ENCODE measurements at places on chromosomes 3 and 15.
A peak's percentile ranks its signal among the peaks of the same experiment; 100 is the strongest.

DNA sequence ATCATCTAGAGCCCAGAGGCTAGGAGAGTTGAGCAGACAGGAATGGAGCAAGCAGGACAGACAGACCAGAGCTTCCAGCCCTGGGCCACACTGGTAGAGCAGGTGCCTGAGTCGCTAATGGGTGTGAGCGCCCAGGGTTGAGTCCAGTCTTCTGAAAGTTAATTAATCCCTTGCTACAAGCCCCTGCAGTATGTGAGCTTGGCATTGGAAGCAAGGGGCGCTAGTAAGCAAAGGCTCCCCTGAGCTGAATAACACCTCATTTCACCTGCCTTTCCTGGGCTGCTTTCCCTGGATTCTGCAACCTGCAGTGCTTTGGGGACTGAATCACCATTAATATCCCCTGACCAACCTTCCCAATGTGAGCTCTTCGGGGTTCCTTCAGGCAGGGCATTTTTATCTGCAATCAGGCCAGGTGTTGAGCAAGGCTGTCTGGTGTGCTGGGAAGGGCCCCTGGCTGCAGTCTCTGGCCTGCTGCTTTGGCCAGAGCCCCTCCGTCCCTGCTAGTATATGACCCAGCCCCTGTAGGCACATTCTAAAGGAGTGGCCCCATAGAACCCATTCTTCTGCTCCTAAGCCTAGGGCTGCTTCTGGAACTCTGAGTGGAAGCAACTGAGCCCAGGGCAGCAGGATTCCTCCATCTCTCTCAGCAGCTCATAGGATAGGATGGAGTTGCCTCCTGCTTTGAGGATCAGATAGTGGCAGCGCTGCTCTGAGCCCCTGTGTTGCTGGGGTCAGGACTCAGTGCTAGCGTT, 45.1 kb upstream of the EPHB1 start:
- no peaks in the 10 kb centered on the region for H3K27me3 ChIP-seq
- H3K36me3 ChIP-seq, result no peaks in the 10 kb centered on the region
- H3K4me1 ChIP-seq, result no peaks in the 10 kb centered on the region
- H3K27ac ChIP-seq, result no peak overlapping the region
- DNase-seq, result no peak
- no peak overlapping the region for H3K4me3 ChIP-seq

DNA sequence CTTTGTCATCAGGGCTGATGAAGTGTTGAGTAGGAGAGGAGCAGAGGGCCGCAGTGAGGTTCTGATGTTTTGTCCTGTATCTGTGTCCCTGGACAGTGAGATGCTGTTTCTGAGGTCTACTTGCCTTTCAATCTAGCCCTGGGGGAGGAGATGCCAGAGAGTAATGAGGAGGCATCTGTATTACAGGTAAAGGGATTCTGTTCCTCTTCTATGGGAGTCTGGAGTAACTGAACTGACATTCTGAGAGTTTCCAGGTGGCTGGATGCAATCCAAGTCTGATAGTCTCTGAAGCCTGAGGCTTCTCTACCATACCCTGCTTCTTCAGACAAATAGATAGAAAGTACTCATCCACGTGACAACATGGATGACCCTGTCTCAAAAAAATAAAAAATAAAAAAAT, 60.9 kb downstream of the IL12A start:
- no peak for DNase-seq
- H3K4me3 ChIP-seq, result no peak overlapping the region
- no peak overlapping the region for H3K27ac ChIP-seq
- H3K36me3 ChIP-seq, result no peaks in the 10 kb centered on the region
- H3K27me3 ChIP-seq, result no peaks in the 10 kb centered on the region
- H3K4me1 ChIP-seq, result peaks cover 6% of the 10 kb centered on the region

GRCh38 chr15:99925661-99926461, 192.6 kb upstream of the LYSMD4 start:
- H3K36me3 ChIP-seq, result no peaks in the 10 kb centered on the region
- peak overlapping the region; percentile 50 for H3K27ac ChIP-seq
- H3K4me3 ChIP-seq, result peak overlapping the region; percentile 35
- DNase-seq, result peak; percentile 71
- peaks cover 6% of the 10 kb centered on the region for H3K4me1 ChIP-seq

GRCh38 chr3:73225991-73226390, 164.5 kb downstream of the EBLN2 start:
- H3K4me1 ChIP-seq, result no peaks in the 10 kb centered on the region
- no peak overlapping the region for H3K4me3 ChIP-seq
- DNase-seq, result no peak

DNA sequence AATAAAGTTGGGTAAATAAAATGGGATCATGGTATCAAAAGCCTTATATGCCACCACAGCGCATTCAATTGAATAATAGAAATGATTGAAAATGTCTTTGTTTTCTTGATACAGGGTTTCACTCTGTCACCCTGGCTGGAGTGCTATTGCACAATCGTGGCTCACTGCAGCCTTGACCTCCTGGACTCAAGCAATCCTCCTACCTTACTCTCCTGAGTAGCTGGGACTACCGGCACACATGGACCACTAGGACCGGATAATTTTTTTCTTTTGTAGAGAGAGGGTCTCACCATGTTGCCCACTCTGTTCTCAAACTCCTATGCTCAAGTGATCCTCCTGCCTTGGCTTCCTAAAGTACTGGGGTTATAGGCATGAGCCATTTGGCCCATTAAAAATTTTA, 33.8 kb upstream of the BBX start:
- no peak overlapping the region for H3K4me3 ChIP-seq
- no peaks in the 10 kb centered on the region for H3K4me1 ChIP-seq
- no peaks in the 10 kb centered on the region for H3K27me3 ChIP-seq
- no peaks in the 10 kb centered on the region for H3K36me3 ChIP-seq
- DNase-seq, result no peak

- no peak for DNase-seq
- no peak overlapping the region for H3K4me3 ChIP-seq
- no peaks in the 10 kb centered on the region for H3K27me3 ChIP-seq
- no peaks in the 10 kb centered on the region for H3K4me1 ChIP-seq
- no peak overlapping the region for H3K27ac ChIP-seq
Observed at GRCh38 chr3:151322511-151322910, 5.9 kb upstream of the GPR87 start.

GRCh38 chr3:187150599-187150998, 11.3 kb upstream of the RPL39L start:
- H3K27ac ChIP-seq, result no peak overlapping the region
- DNase-seq, result peak; percentile 29
- H3K4me3 ChIP-seq, result no peak overlapping the region
- H3K4me1 ChIP-seq, result no peaks in the 10 kb centered on the region
- no peaks in the 10 kb centered on the region for H3K36me3 ChIP-seq

DNA sequence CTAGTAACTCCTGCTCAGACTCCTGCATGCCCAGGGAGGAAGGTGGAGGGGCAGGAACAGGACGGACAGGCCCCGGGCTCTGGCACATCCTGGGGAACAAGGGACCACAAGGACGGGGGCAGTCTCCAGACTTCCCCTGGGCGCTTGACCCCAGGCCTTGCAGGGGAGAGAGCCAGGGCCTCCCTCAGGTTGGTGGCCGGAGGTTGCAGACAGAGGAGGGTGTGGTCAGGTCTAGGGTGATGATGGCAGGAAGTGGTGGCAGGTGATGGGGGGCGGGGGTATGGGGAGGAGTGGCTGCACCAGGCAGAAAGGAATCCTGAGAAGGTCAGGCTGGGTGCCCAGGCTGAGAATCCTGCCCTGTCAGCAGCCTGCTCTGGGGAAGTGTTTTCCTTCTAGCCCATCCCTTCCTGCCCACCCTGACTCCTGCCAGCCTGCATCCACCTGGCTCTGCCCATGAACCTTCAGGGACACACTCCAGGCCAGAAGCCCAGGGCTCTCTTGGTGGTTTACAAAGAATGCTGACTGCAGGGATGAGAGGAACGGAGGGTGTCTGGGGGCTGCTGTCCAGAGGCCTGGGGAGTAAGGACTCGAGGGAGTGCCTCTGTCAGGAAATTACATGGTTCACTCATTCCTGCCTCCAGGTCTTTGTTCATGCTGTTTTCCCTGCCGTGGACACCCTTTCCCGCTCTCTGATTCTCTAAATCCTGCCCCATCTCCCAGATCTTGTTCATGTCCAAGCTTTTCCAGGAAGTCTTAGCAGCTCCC, 15.8 kb downstream of the LOXL1 start:
- no peak overlapping the region for H3K4me3 ChIP-seq
- no peaks in the 10 kb centered on the region for H3K4me1 ChIP-seq
- H3K36me3 ChIP-seq, result no peaks in the 10 kb centered on the region

DNA sequence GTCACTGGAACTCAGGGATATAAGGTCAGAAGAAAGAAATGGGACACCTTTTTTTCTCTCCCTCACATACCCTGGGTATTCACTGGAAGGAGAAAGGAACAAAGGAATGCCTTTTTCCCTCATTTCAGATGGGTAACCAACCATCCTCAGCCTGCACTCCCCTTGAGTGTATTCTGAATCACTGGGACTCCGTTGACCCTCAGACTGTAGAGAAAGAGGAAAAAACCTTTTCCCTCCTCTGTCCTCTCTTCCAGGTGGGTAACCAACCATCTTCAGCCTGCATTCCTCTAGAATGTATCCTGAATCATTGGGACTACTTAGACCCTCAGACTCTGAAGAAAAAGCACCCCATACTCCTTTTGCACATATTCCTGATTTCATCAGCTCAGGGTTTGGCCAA, 11.4 kb downstream of the PRR20G start:
- DNase-seq, result no peak
- H3K36me3 ChIP-seq, result no peaks in the 10 kb centered on the region
- no peaks in the 10 kb centered on the region for H3K4me1 ChIP-seq
- no peaks in the 10 kb centered on the region for H3K27me3 ChIP-seq

DNA sequence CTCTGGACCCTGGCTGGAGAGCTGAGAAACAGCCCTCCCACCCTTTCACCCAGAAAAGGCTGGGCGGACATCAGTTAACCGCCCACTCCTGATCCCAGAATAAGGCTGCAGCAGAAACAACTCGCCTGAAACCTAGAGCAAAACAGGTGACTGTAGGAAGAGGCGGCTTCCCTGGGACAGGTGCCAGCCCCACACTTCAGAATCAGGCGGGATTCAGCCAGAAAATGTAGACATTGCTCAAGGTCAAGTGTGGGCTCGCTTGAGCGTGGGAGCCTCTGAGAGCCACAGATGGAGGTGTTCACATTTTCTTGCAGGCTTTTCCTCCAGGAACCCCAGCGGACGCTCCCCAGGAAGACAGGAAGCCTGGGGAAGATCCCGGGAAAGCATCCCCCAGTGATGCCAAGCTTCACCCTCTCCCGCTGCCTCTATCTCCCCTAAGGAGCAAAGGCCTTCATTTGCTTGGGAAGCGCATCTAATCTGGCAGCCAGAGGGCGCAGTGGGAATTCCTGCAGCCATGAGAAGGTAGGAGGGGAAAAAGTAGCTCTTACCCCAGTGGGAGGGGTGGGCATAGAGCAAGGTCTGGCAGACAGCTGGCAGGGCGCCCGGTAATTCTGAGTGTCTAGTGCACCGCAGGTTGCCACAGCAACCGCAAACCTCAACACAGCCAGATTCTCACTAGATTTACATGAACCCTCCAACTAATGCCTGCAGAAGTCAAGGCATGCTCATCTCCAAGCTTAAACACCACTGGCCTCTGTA, 77.7 kb downstream of the OCA2 start:
- peak overlapping the region; percentile 66 for H3K27ac ChIP-seq
- no peaks in the 10 kb centered on the region for H3K27me3 ChIP-seq
- no peak overlapping the region for H3K4me3 ChIP-seq

DNA sequence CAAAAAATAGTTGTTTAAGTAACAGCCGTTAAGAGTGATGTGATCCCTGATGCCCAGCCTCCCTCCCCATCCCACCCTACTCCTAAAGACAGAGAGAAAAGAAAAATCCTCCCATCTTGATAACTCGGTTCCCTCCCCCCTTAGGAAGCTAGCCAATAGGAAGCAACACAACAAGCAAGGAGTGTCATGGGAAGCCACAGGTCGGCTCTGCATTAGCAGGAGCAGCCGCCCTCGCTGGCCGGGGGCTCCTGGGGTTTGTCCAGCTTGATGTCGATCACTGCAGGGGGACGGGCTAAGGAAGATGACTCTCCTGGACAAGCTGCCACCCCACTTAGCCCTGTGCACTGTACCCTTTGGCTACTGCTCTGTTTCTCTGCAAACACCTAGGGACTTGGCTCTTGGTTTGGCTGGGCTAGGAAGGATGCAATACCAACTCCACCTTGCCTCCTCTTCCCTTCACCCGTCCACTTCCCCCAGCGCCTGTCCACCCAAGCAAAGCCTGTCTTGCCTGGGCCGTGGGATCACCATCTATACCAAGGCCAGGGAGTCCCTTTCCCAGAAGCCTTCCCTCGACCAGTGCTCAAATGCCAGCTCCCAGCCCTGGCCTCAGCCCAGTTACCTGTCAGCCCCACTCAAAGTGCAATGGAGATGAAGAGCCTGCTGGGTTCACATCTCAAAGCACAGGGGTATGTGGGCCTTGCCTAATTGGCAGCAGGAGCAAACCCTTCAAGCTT, 23.1 kb downstream of the SRPRB start:
- no peak for DNase-seq
- H3K4me3 ChIP-seq, result no peak overlapping the region
- H3K36me3 ChIP-seq, result no peaks in the 10 kb centered on the region

GRCh38 chr15:84781495-84781894, 33.1 kb downstream of the ZNF592 start:
- H3K4me1 ChIP-seq, result peaks cover 14% of the 10 kb centered on the region
- no peak overlapping the region for H3K27ac ChIP-seq
- no peaks in the 10 kb centered on the region for H3K27me3 ChIP-seq
- DNase-seq, result no peak
- H3K36me3 ChIP-seq, result peaks cover 25% of the 10 kb centered on the region

DNA sequence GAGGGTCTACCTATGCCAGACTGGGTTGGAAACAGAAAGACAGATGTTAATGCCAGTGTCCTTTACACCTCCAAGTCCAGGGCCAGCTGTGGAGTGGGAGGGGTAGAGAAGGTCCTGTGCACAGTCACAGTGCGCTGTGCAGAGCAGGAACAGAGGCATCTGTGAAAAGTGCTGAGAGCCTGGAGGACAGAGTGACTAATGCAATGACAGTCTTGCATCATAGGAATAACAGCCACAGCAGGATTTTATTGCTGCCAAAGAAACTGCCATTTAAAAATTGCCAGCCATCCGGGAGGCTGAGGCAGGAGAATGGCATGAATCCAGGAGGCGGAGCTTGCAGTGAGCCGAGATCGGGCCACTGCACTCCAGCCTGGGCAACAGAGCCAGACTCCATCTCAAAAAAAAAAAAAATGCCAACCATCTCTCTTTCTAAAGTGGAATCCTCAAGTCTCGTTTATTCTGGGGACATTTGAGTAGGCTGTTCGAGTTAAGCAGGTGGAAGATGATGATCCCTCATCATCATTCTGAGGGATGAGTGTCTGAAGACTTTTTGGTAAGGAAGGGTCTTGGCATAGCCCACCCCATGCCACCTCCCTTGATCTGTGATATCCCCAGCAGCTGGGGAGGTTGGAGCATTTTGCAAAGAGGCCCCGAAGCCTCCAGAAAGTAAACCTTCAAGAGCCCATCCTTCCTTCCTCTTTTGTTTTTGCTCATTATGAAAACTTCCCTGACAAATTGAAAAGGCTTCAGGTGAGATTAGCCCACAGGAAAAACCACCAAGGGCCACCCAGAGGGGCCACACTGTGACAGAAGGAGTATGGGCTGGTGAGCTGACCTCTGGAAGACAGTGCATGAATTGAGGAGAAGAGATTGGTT, 7.7 kb downstream of the CCR2 start:
- H3K36me3 ChIP-seq, result no peaks in the 10 kb centered on the region
- H3K4me3 ChIP-seq, result no peak overlapping the region
- H3K4me1 ChIP-seq, result peaks cover 7% of the 10 kb centered on the region
- no peak for DNase-seq
- H3K27ac ChIP-seq, result no peak overlapping the region
- no peaks in the 10 kb centered on the region for H3K27me3 ChIP-seq

- no peak overlapping the region for H3K4me3 ChIP-seq
- DNase-seq, result no peak
- H3K4me1 ChIP-seq, result no peaks in the 10 kb centered on the region
Observed at GRCh38 chr3:118527514-118528044, 507.1 kb downstream of the IGSF11 start.

Data from thyroid gland (tissue), 4 donors.